Hepatic stellate cell (primary cell): ENCODE measurements at places on chromosomes 4 and X.

GRCh38 chrX:43750248-43750676, 94.2 kb downstream of the MAOA start:
- DNase-seq = peak; percentile 22

GRCh38 chr4:742742-743311, 37.2 kb downstream of the PCGF3 start:
- peak; percentile 87 for DNase-seq

DNA sequence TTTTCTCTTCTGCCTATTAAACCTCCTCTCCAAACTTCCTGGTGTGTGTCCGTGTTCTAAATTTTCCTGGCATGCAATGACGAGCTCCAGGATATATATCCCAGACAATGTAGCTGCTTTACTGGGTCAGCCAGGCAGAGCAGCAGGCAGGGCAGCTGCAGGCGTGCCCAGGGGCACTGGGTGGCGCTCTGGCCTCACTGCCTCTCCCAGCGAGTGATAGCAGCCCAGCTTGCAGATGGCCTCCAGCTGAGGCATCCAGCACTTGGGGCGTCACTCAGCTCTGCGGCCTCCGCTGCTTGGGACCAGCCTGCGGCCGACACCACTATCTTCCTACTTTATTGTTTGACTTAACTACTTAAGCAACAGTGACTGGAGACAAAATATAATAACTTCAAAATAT, 23.0 kb upstream of the UBA6 start:
- no peak for DNase-seq

GRCh38 chr4:141294306-141294705, 73.6 kb downstream of the ZNF330 start:
- no peak for DNase-seq

GRCh38 chr4:177229331-177229730, 80.3 kb upstream of the NEIL3 start:
- DNase-seq = no peak

- DNase-seq = no peak
These were observed 215.9 kb upstream of the MBNL3 start for GRCh38 chrX:132704769-132705168.

- no peak for DNase-seq
These were observed 222.4 kb downstream of the GPAT3 start for GRCh38 chr4:83758285-83758684.

- no peak for DNase-seq
These were observed 211.9 kb downstream of the FBXO8 start for GRCh38 chr4:174071595-174071994.

GRCh38 chr4:858041-858481, 32.1 kb upstream of the CPLX1 start:
- DNase-seq = no peak
